ENCODE measurements at places on chromosomes 11 and 22. TPM values are rescaled to one million over a fixed set of nuclear protein-coding genes. Genes with fewer than 3 reads are reported as not detected.

DNA sequence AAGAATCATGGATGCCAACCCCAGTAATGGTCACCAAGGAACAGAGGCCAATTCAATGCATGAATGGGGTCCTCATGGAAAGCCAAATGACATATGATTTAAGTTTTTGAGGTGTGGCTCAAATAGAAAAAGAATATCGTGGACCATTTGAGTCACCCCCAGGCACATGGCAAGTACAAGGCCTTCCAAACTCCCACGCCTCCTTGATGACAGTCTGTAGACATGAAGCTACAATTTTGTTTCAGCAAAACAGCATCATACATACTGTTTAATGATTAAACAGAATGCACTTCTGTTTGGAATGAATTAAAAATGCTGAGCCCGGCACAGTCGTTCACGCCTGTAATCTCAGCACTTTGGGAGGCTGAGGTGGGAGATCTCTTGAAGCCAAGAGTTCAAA, 7.4 kb downstream of the FADD start:
- no peak for DNase-seq

- peak; percentile 51 for DNase-seq
Observed at GRCh38 chr11:565921-566509, 5.2 kb downstream of the RASSF7 start.

- DNase-seq, result no peak
Observed at GRCh38 chr11:84871116-84871515, 756.0 kb downstream of the DLG2 start.

The AGBL2 gene
- total RNA-seq, result 1.6 TPM

All from mucosa of descending colon (tissue), 3 donors.